Breast epithelium (tissue), 4 donors: ENCODE measurements at places on chromosomes 7 and 10. TPM values are rescaled to one million over a fixed set of nuclear protein-coding genes. Genes with fewer than 3 reads are reported as not detected.

The COBL gene
- 2.2 TPM for total RNA-seq

The TMEM213 gene
- total RNA-seq: 0.88 TPM

- DNase-seq: no peak
Observed at GRCh38 chr10:45374350-45375052, 485 bp downstream of the ALOX5 start.

DNA sequence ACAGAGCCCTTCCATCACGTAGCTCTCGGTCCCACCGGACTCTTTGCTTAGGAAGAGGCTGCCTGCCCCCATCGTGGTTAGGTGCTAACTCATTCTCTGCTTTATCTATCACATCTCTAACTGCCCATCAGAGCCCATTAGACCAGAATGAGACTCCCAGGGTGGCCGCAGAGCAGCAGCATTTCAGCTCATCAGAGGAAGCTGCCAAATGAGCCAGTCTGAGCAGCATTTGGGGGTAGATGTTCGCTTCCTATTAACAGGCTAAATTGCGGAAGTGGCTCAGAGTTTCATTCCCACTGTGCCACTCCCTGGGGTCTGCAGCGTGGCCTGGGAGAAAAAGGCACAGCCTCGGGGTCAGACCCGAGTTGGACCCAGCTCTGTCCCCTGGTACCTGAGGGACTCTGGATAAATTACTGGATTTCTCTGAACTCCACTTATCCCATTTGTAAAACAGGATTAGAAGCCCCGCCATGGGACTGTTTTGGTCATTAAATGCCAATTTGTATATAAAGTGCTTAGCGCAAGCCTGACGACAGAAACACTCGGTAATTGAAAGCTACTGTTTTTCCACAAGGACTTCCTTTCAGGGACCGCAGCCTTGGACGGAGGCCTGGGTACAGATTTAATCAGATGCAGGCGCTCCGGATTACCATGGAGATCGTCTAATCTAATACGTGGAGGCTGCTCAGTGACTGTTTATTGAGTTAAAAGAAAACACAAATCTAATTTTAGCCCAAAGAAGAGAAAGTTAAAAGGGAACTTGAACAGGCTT is 73.8 kb upstream of the PRLHR start:
- DNase-seq: no peak

- DNase-seq: no peak
Observed at GRCh38 chr10:43728425-43728824, 79.7 kb upstream of the ZNF32 start.

DNA sequence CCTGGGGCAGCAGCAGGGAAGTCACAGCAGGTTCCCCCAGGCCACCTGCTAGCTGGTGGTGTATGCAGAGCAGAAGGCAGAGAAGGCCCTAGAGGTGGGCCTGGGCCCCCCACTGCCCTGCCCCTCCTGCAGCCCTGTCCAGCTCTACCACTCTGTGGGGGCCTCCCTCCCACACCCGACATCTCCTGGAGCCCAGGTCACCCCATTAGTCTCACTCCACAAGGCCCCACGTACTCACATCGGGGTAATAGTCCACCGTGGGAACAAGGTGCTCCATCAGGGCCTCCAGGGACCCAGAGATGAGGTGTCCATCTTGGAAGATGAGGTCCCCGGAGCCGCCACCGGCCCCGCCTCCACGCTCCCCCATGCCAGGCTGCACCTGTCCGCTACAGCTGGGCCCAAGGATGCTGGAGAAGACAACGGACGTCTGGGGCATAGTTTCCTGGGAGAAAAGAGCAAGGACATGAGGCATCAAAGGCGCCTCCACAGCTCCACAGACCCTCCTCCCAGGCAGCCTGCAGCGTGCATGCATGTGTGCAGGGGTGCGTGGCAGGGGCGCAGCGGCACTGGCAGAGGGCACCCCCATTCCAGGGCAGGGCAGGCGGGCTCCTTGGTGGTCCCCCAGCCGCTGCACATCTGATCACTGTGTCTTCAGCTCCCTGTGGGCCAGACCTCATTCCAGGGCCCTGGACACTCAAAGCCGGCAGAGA is 61.0 kb downstream of the RASGEF1A start:
- DNase-seq: peak; percentile 46
